Bronchial epithelial cell (primary cell): ENCODE measurements at places on chromosomes 6 and 20. TPM values are rescaled to one million over a fixed set of nuclear protein-coding genes. Genes with fewer than 3 reads are reported as not detected.

The IL17A gene
- total RNA-seq: not detected in 2 replicates

The FRK gene
- total RNA-seq: 1.3 and 3.1 TPM in 2 replicates

The PKIG gene
- 8.4 and 15.0 TPM in 2 replicates for total RNA-seq

DNA sequence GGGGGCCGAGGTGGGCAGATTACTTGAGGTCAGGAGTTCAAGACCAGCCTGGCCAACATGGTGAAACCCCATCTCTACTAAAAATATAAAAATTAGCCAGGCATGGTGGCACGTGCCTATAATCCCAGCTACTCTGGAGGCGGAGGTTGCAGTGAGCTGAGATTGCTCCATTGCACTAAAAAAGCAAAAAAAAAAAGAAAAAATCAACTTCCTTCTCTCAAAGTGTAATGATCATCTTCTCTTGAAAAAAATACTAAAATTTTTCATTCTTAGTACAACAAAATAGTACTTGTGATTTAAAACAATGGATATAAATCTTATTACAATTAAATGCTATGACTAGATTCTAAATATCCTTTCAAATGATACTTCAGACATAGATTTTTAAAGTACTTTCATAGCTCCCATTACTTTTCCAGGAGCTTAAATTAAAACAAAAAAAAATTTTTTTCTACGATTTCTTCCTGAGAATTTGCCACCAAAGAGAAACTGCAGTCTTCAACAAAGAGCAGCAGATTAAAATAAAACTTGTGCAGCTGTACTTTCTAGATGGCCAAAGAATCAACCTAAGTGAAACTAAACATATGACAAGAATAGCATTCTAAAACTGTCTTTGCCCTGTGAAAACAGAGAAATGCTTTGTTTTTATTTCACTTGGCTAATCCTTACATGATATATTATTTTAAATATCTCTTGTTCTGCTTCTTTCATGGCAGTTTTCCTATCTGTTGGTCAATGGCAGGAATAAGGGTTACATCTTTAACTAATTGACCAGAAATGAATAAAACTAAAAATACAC is 75.2 kb downstream of the MAP3K5 start:
- DNase-seq: no peak

GRCh38 chr6:134446896-134447295 is 129.0 kb upstream of the SGK1 start:
- peak; percentile 68 for DNase-seq

GRCh38 chr6:65988006-65988405 is 281.0 kb upstream of the EYS start:
- DNase-seq: no peak
